Cortex of kidney (tissue), 1 donor: ENCODE measurements at places on chromosomes 7 and 10.

DNA sequence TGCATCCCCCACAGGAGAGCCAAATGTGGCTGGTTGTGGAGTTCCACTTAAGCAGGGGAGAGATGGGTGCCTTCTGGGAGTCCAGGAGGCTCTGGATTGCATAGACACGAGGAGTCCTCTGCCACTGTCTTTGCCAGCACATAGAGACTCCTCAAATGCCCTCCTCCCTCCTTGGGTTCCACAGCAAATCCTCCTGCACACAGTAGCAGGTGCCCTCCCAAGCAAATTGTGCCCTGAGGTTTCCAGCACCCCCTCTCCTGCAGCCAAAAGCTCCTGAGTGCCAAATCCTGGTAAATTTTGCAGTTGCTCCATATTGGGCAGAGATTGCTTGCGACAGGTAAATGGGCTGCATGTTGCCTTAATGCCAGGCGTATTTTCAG, 5.8 kb downstream of the EVX1 start:
- DNase-seq, result no peak

DNA sequence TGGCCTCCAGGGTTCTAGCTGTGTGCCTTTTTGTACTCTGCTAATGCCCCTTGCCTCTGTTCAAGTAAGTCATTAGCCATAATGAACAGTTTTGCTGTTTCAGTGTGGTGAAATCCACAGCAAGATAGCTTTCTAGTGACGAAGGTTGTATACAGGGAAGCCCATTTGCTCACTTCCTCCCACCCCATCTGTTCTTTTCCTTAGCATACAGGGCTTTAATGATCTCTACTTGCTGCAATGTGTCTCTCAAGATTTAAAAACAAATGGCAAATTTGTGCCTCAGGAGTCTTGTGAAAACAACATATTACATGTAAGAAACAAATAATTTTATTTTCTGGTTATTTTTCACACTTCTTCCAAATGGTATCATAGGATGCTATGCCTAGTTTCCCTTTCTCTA, 243.2 kb downstream of the CDK14 start:
- DNase-seq, result no peak

DNA sequence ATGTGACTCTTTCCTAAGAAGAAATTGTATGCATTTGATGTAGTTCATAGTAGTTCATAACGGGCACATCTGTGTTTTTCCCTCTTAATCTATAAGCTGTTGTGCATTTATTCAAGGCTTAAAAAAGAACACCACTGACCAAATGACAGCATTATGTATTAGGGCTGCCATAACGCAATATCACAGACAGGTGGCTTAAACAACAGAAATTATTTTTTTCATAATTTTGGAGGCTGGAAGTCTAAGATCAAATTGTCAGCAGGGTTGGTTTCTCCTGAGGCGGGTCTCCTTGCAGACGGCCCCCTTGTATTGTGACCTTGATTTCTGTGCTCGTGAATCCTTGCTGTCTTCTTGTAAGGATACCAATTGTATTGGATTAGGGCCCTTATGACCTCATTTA, 627 bp upstream of the SSMEM1 start:
- DNase-seq, result no peak

DNA sequence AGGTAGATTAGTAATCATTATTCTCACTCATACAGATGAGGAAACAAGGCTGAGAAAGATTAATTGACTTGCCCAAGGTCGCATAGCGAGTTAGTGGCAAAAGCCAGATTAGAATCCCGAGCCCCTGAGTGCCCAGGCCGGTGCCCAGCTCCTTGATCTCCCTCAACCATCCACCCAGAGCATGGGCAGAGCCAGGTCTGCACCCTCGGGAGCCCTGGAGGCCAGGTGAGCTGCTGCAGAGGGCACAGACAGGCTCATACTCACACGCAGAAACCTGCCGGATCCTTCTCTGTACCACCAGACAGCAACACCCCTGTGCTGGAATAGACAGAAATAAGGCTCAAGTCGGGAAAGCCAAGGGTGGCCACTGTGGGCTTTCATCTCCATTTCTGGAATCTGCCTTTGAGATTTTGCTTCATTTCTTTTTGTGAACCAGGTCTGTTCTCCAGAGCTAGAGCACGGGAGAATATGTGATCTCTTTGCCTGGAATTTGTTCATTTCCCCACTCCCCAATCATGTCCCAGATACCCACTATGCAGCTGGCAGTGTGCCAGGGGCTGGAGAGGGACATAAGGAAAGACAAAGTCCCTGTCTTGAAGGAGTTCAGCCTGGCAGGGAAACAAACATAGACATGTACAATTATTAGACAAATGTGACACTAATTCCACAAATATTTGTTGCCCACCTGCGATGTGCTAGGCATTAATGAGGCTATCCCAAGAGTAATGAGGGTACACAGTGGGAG, 5.5 kb downstream of the AFAP1L2 start:
- no peak for DNase-seq

GRCh38 chr7:143250822-143251221, 12.4 kb upstream of the GSTK1 start:
- DNase-seq, result no peak

DNA sequence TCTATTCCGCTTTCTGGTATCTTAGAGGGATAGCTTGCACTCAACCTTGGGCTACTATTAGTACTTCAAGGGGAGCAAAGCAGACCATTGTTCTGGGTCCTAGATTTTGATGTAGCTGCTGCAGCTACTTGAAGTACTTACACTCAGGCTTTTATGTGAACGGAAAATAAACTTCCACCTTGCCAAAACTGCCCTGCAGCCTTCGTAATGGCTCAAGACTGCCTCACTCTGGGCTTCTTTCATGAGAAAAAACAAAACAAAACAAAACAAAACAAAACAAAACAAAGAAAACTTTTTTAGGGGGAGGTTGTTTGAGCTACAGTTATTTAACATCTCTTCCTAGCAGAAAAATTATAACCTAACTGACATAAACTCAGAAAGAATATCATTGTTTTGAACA, 19.4 kb upstream of the EPHB6 start:
- DNase-seq, result no peak

- DNase-seq, result no peak
Measured at GRCh38 chr10:104424719-104425118, 71.1 kb downstream of the CFAP58 start.

- DNase-seq, result no peak
Measured at GRCh38 chr7:131945313-131945911, 389.0 kb upstream of the PODXL start.

DNA sequence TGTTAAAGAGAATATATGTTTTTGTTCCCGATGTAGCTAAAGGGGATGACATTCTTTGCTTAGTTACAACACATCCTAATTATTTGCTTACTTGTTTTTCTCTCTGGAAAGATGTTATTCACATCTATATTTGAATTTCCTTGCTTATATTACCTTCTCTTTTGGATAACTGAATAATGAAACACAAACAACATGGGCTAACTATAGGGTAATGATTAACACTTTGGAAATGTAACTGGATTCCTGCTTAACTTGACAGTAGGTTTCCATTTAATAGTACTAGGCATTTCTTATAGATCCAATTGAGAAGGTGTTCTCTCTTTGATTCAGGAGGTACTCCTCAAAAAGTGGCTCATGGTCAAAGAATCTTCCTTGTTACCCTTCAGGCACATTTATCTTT, 141.1 kb downstream of the CCSER2 start:
- no peak for DNase-seq
